ENCODE measurements at places on chromosomes 11 and 22. TPM values are rescaled to one million over a fixed set of nuclear protein-coding genes. Genes with fewer than 3 reads are reported as not detected.
A peak's percentile ranks its signal among the peaks of the same experiment; 100 is the strongest.

DNA sequence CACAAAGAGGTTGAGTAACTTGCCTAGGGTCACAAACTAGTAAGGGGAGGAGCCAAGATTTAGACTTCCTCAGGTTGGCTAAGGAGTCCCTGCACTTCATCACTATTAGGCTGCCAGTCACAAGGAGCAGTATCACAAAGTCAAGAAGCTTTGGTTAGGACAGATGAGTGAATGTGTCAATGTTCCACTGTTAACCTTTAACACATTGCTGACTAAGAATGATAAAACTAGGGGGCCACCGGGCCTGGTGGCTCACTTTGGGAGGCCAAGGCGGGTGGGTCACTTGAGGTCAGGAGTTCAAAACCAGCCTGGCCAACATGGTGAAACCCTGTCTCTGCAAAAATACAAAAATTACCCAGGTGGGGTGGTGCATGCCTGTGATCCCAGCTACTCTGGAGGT, 32.0 kb downstream of the TMEM123 start:
- DNase-seq = no peak
- H3K4me3 ChIP-seq = no peak overlapping the region
- H3K27me3 ChIP-seq = no peaks in the 10 kb centered on the region
- no peaks in the 10 kb centered on the region for H3K4me1 ChIP-seq
- no peak overlapping the region for H3K27ac ChIP-seq

The CRYBB2 gene
- total RNA-seq = not detected

DNA sequence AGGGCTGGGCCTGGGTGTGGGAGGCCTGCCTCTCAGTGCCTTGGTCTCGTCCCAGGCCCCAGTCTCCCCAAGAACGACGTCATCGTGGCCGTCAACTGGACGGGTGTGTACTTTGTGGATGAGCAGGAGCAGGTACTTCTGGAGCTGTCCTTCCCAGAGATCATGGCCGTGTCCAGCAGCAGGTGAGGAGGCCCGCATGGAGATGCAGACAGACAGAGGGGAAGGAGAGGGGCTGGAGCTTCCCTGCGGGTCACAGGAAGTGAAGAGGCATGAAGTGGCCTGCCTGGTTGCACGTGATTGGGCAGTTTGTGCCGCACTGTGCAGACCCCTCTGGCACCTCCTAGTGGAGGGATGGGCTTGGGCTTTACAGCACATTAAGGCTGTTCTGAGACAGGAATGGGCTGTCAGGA, 70.4 kb downstream of the MYO7A start:
- no peaks in the 10 kb centered on the region for H3K4me1 ChIP-seq
- no peaks in the 10 kb centered on the region for H3K27me3 ChIP-seq
- H3K4me3 ChIP-seq = no peak overlapping the region
- no peak overlapping the region for H3K27ac ChIP-seq
- no peak for DNase-seq
- no peaks in the 10 kb centered on the region for H3K36me3 ChIP-seq

GRCh38 chr11:75949023-75949672, 134.1 kb downstream of the UVRAG start:
- no peak overlapping the region for H3K27ac ChIP-seq
- no peaks in the 10 kb centered on the region for H3K36me3 ChIP-seq
- DNase-seq = no peak
- H3K27me3 ChIP-seq = no peaks in the 10 kb centered on the region

DNA sequence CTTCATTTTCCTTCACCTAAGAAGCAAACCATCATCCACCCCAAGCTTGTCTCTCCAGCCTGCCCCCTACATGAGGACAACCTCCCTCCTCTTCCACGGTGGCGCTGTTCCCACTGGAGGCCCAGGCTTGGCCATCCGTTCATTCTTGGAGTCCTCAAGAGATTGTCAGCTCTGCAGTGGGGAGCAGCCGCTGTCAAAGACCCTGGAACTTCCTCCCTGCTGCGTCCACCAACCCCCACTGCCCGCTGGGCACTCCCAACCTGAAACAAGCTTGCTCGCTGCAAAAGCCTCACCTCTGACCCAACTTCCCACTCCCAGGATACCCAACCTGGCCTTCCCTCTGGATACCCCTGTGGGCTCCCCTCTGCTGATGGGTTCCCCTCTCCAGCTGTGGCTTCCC, 10.4 kb upstream of the CD81 start:
- H3K27ac ChIP-seq = no peak overlapping the region
- no peak overlapping the region for H3K4me3 ChIP-seq
- no peaks in the 10 kb centered on the region for H3K36me3 ChIP-seq
- DNase-seq = no peak
- no peaks in the 10 kb centered on the region for H3K4me1 ChIP-seq

DNA sequence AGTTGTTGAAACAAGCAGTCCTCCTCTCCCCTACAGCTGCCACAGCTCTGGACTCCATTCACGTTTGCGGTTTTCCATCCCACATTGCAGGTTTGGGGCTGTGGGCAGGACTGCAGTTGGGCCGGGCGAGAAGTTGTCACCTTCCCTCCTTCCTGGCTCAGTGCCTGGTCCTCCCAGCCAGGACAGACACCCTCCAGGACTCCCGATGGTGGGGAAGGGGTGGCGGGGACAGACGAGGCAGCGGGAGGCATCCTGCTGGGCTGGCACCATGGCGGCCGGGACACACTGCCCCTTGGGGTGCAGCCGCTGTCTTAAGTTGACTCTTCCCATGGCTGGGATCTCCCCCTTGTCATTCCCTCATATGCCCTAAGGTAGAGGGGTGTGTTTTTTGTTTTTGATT, 615.2 kb downstream of the BRD1 start:
- no peaks in the 10 kb centered on the region for H3K4me1 ChIP-seq
- peak; percentile 53 for DNase-seq
- no peaks in the 10 kb centered on the region for H3K36me3 ChIP-seq
- no peak overlapping the region for H3K27ac ChIP-seq

- peak overlapping the region; percentile 94 for H3K4me3 ChIP-seq
- H3K27ac ChIP-seq = peak overlapping the region; percentile 47
- H3K36me3 ChIP-seq = no peaks in the 10 kb centered on the region
- H3K27me3 ChIP-seq = no peaks in the 10 kb centered on the region
- peak; percentile 95 for DNase-seq
- H3K4me1 ChIP-seq = peaks cover 7% of the 10 kb centered on the region
These were observed 237.4 kb downstream of the TTC28 start for GRCh38 chr22:28442264-28442710.

Data from kidney (tissue), 22 donors.